ENCODE measurements at places on chromosomes 7 and 10.

DNA sequence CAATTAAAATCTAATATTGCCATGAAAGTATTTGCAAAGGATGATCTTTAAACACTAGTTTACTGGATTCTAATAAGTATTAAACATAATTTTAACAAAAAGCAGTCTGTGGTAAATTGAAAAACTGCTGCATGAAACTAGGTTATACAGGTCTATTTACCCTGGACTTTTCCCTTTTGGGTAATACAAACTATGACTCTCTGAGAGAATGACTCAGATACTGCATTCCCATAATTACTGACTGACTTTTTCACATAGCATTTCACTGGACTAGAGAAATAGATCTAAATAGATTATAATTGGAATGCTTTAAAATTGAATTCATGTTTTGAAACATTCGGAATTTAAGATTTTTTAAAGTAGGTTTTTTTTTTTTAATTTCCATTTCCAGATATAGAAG, 395.7 kb downstream of the THSD7A start:
- DNase-seq: no peak

GRCh38 chr10:21260506-21261149, 264.9 kb downstream of the SKIDA1 start:
- DNase-seq: no peak

- DNase-seq: no peak
Observed at GRCh38 chr7:30378275-30378674, 93.9 kb downstream of the ZNRF2 start.

DNA sequence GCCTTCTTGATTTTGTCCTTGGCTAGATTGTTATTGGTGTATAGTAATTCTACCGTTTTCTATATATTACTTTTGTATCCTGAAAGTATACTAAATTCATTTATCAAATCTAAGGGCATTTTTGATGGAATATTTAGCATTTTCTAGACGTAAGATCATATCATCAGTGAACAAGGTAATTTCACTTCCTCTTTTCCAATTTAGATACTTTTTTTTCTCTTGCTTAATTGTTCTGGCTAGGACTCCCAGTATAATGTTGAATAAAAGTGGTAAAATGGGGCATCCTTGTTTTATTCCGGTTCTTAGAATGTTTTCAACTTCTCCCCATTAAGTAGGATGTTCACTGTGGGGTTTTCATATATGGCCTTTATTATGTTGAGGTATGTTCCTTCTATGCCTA, 260.7 kb downstream of the POLR1F start:
- no peak for DNase-seq

GRCh38 chr10:31036209-31036608, 4.5 kb upstream of the ZNF438 start:
- no peak for DNase-seq

- DNase-seq: no peak
Observed at GRCh38 chr10:91621483-91622113, 11.3 kb downstream of the PPP1R3C start.

DNA sequence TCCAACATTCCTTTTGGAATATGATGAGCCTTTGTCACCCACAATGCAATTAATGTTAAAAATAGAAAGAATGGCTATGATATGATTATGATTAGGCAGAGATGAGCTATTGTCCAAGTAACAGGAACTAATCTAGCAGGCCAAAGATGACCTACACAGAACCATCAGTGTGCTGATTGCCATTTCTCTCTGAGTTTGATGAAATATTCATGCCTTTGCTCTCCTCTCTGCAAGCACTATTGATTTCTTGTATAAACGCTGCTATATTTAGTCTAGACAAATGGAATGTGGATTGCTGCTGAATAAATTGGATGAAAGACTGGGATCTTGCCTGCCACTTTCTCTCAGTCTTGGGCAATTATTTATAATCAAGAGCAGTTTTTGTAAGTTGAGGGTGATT, 85.4 kb downstream of the HDAC9 start:
- no peak for DNase-seq

GRCh38 chr10:86178401-86179152, 188.0 kb downstream of the GRID1 start:
- no peak for DNase-seq

DNA sequence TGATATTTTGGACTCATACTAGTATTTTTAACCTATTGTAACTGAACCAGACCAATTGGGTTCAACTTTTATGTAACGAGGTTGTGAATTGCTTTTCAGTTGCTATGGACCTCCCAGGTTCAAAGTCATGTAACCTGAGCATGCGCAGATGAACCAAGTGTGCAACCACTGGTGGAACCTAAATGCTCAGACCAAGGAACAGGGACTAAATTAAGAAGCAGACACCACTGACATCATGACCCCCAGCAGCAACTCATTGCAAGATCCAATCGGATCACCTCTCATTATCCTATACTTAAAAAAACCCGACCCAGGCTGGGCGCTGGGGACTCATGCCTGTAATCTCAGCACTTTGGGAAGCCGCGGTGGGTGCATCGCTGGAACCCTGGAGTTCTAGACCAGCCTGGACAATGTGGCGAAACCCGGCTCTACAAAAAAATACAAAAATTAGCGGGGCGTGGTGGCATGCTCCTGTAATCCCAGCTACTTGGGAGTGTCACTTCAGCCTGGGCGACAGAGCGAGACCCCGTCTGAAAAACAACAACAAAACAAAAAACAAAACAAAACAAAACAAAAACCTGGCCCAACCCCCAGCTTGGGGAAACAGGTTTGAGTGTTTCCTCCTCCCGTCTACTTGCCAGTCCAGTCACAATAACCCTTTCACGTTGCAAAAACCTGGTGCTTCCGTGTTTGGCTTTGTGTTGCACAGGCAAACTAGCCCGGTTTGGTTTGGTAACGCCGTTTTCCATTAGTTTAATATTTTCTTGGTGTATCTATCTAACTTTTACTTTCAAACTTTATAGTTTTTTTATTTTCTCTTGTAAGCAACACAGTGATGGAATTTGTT, 11.3 kb upstream of the ZNF518A start:
- no peak for DNase-seq

DNA sequence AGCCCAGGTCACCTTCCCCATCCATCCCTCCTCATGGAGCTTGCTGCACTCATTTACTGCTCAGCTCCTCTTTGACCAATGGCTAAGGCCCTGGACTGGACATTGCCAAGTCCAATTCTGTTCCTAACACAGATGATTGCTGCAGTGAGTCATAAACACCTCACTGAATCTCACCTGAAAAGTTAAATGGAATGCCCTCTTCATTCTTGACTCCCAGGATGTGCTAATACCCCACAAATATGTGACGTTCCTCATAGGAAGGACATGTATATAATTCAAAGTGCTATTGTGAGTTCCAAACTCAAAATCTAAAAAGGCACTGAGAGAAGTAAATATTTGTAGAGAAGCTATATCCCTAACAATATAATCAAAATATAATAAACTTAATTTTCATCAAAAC, 73.5 kb upstream of the DLX6 start:
- DNase-seq: no peak

- no peak for DNase-seq
Observed at GRCh38 chr10:93280699-93281366, 201.3 kb downstream of the MYOF start.

DNA sequence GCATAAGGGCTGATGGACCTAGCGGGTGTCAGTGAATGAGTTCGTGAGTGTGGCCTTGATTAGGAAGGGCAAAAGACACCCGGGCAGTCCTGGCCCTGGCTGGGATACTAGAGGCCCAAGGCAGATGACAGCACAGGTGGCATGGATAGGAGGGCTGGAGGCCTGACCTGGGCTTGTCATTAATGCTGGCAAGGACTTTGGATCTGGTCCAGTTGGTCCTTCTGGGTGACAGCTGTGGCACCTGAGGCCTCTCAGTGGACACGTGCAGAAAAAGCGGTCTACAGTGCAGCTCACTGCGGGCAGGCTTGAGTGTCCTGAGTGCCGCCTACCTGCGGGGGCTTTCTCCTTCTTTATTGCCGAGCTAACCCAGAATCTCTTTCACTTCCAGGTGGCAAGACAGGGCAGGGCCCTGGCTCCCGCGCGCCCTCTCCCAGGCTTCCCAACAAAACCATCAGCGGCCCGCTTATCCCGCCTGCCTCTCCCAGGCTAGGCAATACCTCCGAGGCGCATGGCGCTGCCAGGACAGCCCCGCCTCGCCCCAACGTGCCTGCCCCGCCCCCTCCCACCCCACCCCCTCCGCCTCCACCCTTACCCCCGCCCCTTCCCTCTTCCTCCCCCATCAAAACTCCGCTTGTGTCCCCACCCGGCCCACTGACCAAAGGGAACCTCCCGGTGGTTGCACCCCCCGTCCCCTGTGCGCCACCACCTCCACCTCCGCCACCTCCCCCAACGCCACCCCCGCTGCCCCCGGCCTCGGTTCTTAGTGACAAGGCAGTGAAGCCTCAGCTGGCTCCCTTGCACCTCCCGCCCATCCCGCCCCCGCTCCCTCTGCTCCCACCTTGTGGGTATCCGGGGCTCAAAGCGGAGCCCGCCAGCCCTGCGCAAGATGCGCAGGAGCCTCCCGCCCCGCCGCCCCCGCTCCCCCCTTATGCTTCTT, 77.4 kb downstream of the WIPF3 start:
- no peak for DNase-seq

- DNase-seq: no peak
Observed at GRCh38 chr10:119197921-119198320, 9.4 kb upstream of the GRK5 start.

DNA sequence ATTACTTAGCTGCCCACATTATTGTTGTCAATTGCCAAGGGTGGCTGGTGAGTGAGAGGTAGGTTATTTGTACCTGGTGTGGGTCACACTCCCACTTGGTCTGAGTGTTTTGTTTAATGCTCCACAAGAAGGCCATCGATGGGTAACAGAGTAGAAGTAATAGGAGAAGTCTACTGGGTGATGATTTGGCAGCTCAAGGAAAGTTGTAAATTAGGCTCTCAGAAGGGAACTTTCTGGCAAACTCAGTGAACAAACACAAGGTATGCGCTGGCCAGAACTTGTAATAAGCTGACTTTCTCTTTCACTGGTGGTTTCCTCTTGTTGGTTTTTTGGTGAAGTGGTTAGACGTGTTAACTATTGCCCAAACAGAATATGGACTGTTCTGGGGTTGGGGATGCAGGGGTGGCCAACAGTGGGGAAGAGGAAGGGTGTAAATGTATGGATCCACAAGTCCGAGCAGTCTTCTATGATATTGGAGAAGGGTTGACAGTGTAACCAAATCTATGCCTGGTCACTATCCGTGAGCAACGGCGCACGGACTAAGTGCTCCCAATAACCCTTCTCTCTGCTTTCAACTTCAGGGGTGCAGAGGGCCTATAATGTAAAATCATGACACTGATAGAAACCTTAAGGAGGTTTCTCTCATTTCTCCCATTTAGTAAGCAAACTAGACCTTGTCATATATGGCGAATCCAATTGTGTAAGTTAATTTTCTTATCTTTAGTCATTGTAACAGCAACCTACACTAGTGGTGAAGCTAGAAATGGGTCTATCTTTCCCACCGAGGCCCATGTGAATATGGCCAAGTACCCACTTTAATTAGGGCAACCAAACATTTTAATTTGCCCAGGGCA, 212.8 kb downstream of the PTEN start:
- DNase-seq: no peak

- DNase-seq: no peak
Observed at GRCh38 chr10:89785095-89785494, 83.7 kb downstream of the KIF20B start.

DNA sequence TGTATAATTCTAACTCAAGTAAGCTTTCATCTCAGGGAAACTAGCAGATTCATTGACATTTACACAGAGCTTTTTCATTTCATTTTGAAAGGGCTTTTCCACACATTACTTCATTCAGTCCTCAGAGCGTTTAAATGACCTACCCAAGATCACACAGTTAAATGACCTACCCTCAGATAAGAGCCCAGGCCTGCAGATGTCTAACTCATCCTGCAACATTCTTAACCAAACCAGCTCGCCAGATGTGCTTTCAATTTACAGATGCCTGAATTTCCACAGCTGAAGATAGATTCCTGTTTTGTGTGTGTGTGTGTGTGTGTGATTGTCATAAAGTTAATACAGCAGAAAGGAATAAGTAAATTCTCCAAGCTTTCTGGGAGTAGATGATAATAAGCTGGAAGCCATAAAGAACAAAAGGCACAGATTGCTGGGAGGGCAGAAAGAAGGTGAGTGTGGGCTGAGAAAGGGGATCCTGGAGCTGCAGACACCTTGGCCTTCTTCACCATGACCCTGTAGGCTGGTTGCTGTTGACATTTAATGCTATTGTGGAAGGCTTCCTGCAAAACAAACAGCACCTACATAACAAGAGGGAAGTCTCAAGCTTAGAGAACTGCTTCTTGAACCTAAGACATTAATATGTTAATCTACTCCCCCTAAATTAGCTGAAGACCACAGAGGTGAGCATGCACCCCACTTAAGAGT, 489.7 kb upstream of the CELF2 start:
- no peak for DNase-seq

- DNase-seq: no peak
Observed at GRCh38 chr10:75493464-75493863, 62.0 kb downstream of the LRMDA start.

GRCh38 chr10:70494966-70495365, 16.4 kb downstream of the PALD1 start:
- no peak for DNase-seq

- DNase-seq: no peak
Observed at GRCh38 chr10:29160150-29160617, 128.7 kb upstream of the LYZL1 start.

GRCh38 chr7:41189866-41190265, 513.0 kb downstream of the INHBA start:
- no peak for DNase-seq

DNA sequence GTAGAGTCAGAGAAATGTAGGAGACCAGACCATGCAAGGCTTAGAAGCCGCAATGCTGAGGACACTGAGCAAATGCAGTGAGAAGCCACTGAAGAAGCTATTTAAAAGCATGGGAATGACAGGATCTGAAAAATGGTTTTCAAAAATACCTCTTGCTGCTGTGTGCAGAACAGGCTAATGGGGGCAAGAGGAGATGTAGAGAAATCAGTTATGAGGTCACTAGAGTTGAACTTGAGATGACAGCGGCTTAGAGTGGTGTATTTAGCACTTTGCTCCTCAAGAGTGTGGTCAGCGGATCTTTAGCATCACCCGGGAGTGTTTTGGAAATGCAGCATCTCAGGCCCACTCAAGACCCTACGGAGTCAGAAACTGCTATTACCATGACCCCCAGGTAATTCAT, 48.8 kb downstream of the KIAA1549 start:
- DNase-seq: no peak

DNA sequence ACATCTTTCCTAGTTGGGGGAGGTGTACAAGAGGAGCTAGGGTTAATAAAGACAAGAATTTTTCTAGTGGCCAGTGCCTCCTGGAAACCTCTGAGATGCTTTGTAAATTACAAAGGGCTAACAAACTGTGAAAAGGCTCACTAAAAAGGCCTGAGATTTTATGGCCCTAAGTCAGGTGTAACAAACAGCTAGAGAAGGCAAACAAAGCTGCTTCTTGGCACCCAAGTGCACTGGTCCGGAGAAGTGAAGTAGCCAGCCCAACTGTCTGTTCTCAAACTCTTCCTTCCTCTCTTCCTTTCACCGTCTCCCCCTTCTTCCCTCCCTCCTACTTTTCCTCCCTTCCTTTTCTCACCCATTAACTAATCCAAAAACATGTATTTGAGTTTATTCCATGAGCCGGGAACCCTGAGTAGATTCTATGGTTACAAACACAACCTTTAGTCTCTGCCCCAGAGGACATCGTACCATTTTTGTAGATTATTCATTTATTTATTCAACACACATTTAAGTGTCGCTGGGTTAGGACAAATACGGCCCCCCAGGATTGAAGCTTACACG, 143.4 kb upstream of the PCGF5 start:
- no peak for DNase-seq
